Activated CD4-positive, alpha-beta T cell treated with anti-CD3 and anti-CD28 coated beads, Interleukin-10, Interleukin-2, amounts not matched to agents 100 ng/mL and 50 ng/mL, durations not matched to agents 16 hours and 8 hours (primary cell): ENCODE measurements at places on chromosomes 5 and 9.
A peak's percentile ranks its signal among the peaks of the same experiment; 100 is the strongest.

DNA sequence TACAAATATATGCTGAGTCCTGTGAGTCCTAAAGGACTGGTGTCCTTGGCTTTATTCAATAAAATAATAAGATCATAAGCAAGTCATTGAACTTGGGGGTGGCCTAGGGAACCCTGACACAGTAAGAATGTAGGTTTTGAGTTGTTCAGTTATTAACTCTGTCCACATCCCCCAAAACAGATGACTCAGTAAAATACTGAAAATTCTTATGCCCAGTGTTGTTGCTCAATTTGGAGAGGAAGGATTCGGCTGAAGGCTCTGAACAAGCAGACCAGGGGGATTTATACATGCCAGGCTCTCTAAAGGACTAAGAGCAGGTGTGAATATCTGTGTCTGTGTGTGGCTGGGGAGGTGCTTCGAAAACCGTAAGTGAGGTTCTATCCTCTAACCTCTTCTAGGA is 173.7 kb downstream of the RMI1 start:
- DNase-seq: no peak

- DNase-seq: no peak
These were observed 2.6 kb downstream of the SLC31A1 start for GRCh38 chr9:113223963-113224362.

DNA sequence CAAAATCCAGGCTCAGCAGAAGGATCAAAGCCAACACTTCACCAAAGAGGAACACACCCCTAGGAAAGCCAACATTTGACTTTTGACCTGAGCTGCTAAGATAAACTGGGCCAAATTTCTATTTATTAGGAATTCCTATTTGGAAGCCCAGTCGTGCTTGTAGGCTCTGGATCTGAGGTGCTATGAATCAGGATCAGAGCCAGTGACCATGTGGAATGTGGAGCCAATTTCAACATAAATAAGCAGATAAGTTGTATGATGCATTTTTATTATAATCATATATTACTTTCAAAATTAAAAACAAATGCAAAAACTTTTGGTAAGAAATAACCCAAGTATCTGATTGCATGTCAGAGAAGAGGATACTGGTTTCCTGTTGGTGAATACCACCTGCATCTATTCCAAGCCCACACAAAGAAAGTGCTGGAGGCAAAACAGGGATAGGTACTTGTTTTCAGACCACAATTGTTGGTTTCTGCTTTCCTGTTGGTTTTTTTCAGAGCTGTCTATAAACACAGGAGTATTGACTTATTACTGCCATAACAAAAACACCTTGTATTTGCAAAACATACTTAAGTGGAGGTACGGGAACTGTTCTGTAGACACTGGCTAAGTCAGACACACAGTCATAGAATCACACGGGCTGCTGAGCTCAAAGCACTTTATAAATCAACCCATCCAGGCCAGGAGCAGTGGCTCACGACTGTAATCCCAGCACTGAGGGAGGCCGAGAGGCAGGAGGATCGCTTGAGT is 52.8 kb downstream of the ARL15 start:
- DNase-seq: no peak

DNA sequence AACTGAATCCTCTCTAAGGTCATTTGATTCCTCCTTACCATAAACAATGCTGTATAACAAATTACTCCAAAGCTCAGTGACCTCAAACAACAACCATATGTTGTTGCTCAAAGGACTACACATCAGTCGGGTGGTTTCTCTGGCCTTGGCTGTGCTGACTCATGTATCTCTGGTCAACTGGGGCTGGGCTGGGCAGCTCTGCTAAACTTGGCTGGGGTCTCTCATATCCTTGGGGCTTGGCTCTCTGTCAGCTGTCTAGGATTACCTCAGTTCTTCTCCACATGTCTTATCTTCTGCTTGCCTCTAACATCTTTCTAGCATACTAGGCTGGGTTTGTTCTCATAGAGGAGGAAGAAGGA is 86.4 kb downstream of the GALNT10 start:
- DNase-seq: no peak

DNA sequence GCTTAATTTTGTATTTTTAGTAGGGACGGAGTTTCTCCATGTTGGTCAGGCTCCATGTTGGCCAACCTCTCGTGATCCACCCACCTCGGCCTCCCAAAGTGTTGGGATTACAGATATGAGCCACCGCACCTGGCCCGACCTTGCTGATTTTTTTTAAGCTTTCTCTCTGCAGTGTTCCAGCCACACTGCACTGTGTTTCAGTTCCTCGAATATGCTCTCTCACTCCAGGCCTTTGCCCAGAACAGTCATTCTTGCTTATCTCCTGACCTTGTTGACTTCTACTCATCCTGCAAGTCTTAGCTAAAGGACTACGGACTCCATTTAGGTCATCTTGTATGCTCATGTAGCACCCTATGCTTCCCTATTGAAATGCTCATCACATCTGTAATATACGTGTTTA is 3.3 kb downstream of the SNAPC3 start:
- no peak for DNase-seq

DNA sequence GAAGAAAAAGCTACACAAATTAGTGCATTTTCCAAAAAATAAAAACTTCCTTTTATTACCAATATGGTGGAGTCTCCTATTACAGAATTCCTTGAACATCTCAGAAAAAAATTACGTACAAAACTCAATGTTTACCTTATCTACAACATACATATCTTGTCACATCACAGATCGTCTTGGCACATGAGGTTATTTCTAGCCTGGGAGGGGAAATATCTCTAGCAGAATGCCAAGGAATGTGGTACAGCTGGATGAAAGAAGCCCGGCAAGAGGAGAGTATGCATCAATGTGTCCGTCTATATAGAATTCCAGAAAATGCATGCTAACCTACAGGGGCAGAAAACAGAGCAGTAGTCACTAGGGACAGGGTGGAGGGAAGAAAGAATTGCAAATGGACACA is 443.8 kb downstream of the ZSWIM6 start:
- no peak for DNase-seq

DNA sequence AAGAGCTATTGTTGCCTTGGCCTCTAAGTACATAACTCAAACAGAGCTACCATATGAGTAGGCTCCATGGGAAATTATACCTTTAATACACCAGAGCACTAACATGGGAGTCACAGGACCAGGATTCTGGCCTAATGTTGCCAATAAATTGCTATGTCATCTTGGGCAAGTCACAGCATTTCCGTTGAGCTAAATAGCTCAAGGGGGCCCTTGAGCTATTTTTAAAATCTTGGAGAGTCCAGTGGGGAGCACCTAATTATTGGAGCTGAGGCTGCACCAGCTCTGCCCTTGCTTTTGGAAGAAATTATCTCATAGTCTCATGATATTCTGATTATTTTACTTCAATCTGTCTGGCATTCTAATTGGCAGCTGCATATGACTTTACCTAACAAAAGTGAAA is 350.8 kb downstream of the ENC1 start:
- DNase-seq: no peak

DNA sequence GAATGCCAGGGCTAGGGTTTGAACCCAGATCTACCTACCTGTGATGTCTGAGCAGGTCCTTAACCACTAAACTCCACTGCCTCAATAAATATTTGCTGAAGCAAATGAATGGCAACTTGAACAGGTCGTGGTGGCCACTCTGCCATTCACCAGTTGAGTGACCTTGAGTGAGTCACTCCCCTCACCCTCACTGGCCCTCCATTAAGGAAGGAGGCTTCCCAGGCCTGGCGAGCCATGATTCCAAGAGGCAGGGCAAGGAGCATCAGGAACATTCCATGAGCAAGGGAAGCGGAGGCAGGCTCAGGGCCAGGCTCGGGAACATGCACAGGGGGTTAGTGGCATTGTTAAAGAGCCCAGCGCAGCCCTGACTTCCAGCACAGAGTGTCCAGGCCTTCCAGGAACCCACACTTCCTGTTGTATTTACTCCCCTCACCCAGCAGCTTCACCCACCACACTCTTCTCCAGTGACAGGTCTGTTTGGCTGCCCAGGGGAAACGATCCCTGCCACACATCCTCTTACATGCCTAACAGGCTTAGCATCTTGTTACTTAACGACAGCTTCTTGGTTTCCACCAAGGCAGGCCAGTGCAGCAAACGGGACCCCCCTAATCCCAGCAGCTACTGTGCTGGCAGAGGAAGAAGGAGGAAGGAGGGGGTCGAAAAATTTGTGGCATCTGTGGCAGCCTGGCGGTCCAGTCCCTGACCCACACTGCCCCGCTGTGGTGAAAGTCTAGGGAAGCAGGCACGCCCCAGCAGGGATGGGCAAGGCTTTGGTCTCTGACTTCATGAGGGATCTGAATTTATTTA is 43.7 kb upstream of the TTC1 start:
- DNase-seq: peak; percentile 28

GRCh38 chr9:85741095-85741874 is 469 bp downstream of the AGTPBP1 start:
- peak; percentile 84 for DNase-seq

- no peak for DNase-seq
These were observed 329.5 kb downstream of the KIAA0825 start for GRCh38 chr5:94288937-94289336.

DNA sequence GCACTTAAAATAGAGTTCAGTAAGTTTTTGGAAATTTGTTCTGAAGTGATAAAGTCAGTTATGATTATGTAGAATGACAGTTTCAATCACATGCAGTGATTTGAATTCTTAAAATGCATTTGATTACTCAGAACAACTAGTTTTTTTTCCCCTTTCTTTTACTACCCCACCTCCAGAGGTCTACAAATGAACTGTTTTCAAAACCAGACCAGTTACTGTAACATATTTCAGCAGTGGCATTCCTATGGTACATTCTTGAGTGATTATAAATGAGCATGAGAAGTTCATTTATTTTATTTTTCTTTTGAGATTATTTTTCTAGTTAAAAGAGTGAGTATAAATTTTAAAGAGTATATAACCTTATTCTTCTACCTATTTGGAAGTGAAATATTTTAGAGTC is 71.6 kb downstream of the NNT start:
- no peak for DNase-seq

DNA sequence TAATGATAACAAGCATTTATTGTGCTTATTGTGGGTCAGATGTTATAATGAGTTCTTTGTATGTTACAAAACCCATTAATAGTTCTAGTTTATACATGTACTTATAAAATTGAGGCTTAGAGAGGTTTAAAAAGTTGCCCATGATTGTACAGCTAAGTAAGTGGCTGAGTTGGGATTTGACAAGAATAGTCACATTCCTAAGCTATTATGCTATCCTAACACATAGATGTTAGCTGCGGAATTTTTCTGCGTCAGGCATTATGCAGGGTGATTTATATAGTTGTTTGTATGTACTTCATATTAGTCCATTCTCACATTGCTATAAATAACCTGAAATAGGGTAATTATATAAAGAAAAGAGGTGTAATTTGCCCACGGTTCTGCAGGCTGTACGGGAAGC is 12.5 kb downstream of the COMMD10 start:
- DNase-seq: no peak

GRCh38 chr5:132471151-132471907 is 19.2 kb downstream of the IRF1 start:
- DNase-seq: no peak

GRCh38 chr9:113386571-113387393 is 10.0 kb upstream of the HDHD3 start:
- no peak for DNase-seq

GRCh38 chr5:119405419-119405818 is 46.9 kb upstream of the HSD17B4 start:
- DNase-seq: no peak

DNA sequence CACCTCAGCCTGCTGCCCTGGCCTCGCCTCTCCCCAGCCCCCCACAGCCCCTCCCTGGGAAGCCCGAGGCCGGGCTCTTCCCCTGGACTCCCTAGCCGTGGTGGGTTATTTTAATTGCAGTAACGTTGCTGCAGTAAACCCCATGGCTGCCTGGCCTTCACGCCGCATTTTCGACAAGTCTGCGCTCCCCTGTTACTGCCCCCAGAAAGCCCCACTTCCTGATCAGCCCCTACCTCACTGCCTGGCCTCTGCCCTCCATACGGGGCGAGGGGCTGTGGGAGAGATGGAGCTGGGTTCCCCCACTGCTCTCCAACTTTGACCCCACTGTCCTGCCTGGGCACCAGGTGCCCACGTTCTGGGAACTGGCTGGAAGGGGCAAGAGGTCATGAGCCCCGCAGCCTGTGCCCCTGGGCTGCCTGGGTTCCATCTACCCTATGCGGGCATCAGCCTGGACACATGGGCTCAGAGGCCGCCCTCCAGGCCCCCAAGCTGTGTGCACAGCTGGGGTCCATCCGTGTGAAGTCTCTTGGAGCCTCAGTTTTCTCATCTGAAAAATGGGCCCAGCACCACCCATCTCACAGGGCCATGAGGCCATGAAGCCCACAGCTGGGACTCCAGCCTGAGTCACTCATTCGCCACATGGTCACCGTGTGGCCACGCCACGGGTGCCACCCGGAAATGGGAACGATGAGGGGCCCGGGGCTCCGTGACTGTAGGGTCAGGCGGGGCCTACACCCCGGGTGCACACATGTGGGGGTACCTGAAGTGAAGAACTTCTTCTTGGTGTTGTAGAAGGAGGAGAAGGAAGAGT is 11.5 kb downstream of the EGFL7 start:
- DNase-seq: no peak

DNA sequence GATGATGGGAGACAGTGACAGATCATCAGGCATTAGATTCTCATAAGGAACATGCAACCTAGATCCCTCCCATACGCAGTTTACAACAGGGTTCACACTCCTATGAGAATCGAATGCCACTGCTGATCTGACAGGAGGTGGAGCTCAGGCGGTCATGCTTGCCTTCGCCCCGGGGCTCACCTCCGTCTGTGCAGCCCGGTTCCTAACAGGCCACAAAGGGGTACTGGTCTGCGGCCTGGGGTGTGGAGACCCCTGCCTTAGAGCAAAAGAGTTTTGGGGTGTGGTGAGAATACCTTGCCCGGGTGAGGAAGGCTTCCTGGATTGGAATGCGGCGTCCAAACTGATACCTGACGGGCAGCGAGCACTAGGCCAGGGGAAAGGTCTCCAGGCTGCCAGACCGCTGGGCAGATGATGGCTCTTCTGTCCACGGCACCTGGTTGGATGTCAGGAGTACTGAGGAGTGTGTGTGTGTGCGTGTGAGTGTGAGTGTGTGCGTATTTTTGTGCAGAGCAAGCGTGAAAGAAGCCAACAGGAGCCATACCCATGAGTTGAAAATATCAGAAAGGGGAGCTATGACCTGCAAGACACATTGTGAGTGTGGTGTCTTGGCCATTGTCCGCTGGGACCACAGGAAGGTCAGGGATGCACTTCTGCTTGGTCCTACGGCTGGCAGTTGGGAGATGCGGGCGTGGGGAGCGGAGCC is 55.4 kb downstream of the ACER2 start:
- DNase-seq: no peak

DNA sequence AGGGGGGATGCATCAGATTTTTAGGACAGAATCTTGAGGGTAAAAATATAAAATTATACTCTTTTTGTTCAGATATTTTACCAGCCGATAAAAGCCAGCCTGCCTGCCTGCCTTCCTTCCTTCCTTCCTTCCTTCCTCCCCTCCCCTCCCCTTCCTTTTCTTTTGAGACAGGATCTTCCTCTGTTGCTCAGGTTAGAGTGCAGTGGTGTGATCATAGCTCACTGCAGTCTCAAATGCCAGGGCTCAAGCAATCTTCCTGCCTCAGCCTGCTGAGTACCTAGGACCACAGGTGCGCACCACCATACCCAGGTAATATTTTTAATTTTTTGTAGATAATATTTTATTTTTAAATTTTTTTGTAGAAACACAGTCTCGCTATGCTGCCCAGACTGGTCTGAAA is 330.0 kb downstream of the CCDC171 start:
- no peak for DNase-seq

- DNase-seq: no peak
These were observed 43.5 kb downstream of the LPAR1 start for GRCh38 chr9:110994771-110995241.

- no peak for DNase-seq
These were observed 117.5 kb upstream of the ZNF366 start for GRCh38 chr5:72624641-72625236.

- no peak for DNase-seq
These were observed 129.7 kb upstream of the RAD23B start for GRCh38 chr9:107153336-107153735.
